ENCODE measurements at places on chromosomes 7 and 10. TPM values are rescaled to one million over a fixed set of nuclear protein-coding genes. Genes with fewer than 3 reads are reported as not detected.

Gene EVX1
- not detected for polyA plus RNA-seq

Gene MTERF1
- polyA plus RNA-seq: 22.0 TPM

Gene ANKRD2
- 0.37 TPM for polyA plus RNA-seq

Gene GFRA1
- polyA plus RNA-seq: 22.9 TPM

Gene A1CF
- polyA plus RNA-seq: 8.6 TPM

Gene CDHR3
- 6.5 TPM for polyA plus RNA-seq

Gene TBX20
- polyA plus RNA-seq: 0.16 TPM

Gene SEC31B
- 20.9 TPM for polyA plus RNA-seq

Gene MYOZ1
- polyA plus RNA-seq: 7.1 TPM

Gene ATRNL1
- 31.2 TPM for polyA plus RNA-seq

Gene EMX2
- 186 TPM for polyA plus RNA-seq

Gene UTF1
- polyA plus RNA-seq: 0.26 TPM

Gene IRF5
- 14.6 TPM for polyA plus RNA-seq

Gene ATG9B
- polyA plus RNA-seq: 2.5 TPM

Gene GCK
- polyA plus RNA-seq: 4.7 TPM

Measured in right renal pelvis (tissue), 4 donors.